Stimulated activated memory B cell treated with anti-CD40 and anti-IgM and Interleukin-4, amounts not matched to agents 10 μg/mL and 1 μg/mL and 100 μg/mL, for 72 hours (primary cell): ENCODE measurements at places on chromosomes 12 and 14.

GRCh38 chr12:40253936-40254335 lies 29.1 kb downstream of the LRRK2 start:
- no peak for ATAC-seq

DNA sequence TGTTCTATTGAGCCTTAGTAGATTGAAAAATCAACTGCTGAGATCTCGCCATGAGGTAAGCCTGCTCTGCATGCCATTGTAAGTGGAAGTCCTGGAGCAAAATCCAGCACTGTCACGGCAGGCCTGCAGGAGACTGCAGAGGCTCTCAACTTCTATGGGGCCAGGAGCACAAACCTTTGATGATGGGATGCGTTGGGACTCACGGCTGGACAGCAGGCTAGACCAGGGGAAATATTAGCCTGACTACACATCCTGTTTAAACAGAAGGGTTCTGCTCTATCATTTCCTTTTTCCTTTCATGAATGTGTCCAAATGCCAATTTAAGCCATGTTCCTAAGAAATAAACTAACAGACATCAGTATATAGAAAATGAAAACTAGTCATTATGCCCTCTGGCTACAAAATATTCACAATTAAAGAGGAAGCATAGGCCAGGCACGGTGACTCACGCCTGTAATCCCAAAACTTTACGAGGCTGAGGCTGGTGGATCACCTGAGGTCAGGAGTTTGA lies 33.9 kb upstream of the RASSF8 start:
- ATAC-seq: no peak

DNA sequence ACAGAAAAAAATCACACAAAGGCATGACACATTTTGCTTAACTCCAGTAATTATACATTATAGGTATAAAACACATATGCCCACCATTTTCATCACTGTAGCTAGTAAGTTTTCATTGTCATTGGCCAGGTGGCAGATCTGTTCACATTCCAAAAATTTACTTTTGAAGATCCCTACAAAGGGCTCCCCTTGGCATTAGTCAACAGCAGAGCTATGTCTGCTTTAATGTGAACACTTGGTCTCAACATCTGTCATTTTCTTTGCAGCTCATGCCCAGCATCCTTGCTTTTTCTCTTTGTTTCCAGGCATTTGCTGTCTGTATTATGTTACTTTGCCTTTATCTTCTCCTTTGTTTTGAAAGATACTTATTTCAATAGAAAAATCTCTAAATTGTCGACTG lies 519.1 kb upstream of the FOXG1 start:
- ATAC-seq: no peak

DNA sequence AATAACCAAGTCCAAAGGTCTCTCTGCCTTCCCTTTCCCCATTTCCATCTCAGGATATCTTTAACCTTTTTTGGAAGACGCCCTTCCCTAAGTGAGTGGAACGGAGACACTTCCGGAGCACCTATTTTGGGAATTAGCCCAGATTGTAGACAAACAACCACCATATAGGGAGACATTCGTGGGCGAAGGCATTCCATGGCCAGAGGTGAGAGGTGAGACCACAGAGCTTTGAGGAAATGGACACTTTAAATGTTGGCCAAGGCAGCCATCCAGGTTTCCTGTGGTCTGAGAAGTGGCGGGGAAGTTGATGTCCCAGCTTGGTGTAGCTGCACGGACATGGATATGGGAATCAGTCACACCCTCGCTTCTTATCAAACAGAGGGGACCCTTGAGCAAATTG lies 69.4 kb upstream of the BDKRB2 start:
- no peak for ATAC-seq

DNA sequence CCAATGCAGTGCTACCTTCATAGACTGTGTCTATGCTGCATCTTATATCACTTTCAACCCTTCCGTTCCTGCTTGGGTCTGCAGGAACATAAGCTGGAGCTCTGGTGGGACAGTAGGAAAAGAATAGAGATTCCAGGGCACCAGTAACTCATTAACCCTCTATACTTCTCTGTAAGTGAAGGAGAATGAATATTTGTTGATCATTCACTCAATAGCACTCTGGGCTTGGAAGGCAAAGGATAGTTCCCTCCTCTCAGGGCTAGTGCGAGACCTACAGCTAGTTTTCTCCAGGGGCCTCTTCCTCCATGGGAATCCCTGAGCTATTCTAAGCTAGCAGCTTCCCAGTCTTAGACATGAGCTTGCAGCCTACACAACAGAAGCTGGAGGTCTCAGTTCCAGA lies 84.7 kb downstream of the BMP4 start:
- no peak for ATAC-seq

DNA sequence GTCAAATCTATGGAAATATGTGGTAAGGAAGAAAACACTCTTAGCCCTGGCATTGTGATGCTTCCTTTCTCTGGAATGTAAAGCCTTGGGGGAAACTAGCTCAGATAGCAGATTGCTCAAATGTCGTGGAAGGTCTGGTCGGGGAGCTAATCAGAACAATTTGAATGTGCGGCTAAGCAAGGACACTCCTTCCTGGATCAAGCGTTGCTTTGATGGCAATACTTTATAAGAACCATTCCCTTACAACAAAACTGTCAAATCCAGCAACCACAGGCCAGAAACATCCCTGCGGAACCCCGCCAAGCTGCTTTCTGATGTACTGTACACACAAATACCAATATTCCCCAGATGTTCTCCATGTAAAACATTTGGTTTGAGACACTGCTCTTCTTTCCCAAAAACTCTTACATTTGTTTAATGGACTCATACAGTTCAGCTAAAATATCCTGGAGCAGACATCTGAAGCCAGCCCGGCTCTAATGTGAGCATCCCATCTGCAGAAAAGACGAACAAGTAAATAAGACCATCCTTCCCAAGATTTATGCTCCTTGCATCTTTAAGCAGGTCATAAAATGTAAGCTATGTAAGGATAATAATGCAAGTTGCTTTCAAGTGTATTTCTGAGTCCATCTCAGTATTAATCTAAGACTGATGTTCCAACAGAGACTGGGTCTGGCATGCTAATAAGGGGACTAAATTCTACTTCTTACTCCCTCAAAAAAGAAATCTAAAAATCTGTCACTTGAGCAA lies 20.2 kb downstream of the NUAK1 start:
- ATAC-seq: no peak

GRCh38 chr14:72423957-72424356 lies 469.9 kb downstream of the DPF3 start:
- no peak for ATAC-seq

- no peak for ATAC-seq
Observed at GRCh38 chr12:512933-513332, 53.2 kb downstream of the B4GALNT3 start.

DNA sequence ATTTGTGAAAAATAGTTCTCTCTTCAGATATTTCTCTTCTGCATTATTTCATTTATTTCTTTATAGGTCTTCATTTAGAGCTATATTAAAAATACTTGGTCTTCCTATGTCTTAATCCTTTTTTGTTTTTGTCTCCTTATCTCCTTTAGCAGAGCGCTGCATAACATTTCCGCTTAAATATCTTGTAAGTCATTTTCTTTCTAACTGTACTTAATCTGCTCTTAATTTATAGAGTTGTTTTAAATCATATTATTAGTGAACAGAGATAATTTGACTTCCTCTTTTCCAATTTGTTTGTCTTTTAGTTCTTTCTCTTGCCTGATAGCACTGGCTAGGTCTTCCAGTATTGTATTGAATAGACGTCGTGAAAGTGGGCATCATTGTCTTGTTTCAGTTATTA lies 18.0 kb downstream of the LUM start:
- ATAC-seq: no peak

GRCh38 chr12:54141431-54142113 lies 47.2 kb downstream of the SMUG1 start:
- no peak for ATAC-seq

GRCh38 chr14:100761481-100761880 lies 34.8 kb downstream of the DLK1 start:
- no peak for ATAC-seq

GRCh38 chr12:121529184-121529583 lies 51.6 kb downstream of the KDM2B start:
- no peak for ATAC-seq

DNA sequence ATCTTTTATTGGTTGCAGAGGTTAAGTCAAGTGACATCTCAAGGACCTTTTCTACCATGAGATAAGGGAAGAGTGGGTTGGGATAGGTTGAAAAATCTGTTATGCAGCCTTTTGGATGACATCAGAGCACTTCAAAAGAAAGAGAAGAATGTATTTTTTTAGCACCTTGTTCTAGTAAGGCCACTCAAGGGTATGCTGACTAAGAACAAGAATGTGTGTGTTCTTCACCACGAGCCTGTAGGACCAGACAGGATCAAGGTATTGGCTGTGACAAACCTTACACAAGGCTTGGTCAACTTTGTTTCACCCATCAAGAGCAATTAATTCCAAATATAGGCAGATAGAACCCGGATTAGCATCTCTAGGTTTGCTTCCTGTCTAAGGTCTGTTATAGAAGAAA lies 142.5 kb downstream of the SAMD4A start:
- ATAC-seq: peak; percentile 85

- ATAC-seq: no peak
Observed at GRCh38 chr14:65815127-65815526, 402.6 kb downstream of the FUT8 start.

DNA sequence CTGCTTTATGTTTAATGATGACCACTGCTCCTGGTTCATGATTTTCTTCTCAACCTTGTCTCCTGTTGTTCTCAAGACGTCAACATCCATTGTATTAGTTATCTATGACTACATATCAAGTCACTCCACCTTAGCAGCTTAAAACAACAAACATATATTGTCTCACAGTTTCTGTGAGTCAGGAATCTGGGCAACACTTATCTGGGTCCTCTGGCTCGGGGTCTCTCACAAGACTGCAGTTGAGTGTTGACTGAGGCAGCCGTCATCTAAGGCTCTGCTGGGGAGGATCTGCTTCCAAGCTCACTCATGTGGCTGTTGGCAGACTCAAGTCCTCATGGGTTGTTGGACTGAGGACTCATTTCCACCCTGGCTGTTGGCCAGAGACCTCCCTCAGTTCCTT lies 27.3 kb upstream of the FRS2 start:
- no peak for ATAC-seq

GRCh38 chr14:54803926-54804537 lies 98.6 kb downstream of the GCH1 start:
- no peak for ATAC-seq

DNA sequence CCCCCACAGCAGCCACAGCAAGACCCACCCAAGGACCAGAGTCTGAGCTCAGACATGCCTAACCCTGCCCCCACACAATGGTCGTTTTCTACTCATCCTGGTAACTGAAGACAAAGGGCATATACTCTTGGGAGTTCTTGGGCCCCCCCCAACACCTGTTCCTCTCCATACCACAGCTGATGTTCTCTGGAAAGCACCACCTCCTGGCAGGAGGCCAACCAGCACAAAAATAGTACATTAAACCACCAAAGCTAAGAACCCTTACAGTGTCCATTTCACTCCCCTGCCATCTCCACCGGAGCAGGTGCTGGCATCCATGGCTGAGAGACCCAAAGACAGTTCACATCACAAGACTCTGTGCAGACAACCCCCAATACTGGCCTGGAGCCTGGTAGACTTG lies 80.6 kb upstream of the DAAM1 start:
- ATAC-seq: peak; percentile 50
